ENCODE measurements at places on chromosomes 1 and 21.

DNA sequence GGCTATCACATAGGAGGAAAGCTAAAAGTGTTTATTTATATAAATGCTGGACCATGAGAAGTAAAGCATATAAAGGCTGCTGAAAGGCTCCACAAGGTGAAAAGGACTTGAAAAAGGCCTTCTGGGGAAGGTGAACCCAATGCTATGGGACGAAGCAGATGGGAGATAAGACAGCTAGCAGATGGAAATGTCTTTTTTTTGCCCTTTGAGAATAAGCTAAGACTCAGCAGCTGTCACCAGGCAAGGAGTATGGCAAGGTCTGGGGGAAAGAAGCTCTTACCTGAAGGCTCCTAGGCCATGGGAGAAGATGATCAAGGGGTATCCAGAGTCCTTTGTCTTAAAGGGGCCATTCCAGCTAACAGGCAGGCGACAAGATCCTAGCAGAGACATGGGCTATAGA lies 9.9 kb downstream of the PAFAH2 start:
- DNase-seq: no peak

GRCh38 chr1:25774921-25775771 lies 24.8 kb upstream of the SELENON start:
- DNase-seq: peak; percentile 76

DNA sequence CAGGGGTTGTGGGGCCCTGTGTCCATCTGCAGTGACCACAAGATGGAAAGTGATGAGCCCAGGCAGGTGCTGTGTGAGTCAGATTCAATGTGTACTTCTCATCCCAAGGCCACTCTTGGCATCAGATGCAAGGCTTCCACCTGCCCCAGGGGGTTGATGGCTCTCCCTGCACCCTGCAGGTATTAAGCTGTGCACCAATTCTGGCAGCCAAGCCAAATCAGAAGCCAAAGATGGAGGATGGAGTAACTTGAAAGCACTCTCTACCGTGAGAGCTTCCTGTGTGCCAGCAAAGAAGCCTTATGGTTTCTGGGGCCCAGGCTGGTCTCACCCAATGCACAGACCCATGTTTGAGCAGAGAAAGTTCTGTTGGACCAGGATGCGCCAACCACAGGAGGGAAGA lies 44.3 kb upstream of the TENT5C start:
- DNase-seq: no peak

DNA sequence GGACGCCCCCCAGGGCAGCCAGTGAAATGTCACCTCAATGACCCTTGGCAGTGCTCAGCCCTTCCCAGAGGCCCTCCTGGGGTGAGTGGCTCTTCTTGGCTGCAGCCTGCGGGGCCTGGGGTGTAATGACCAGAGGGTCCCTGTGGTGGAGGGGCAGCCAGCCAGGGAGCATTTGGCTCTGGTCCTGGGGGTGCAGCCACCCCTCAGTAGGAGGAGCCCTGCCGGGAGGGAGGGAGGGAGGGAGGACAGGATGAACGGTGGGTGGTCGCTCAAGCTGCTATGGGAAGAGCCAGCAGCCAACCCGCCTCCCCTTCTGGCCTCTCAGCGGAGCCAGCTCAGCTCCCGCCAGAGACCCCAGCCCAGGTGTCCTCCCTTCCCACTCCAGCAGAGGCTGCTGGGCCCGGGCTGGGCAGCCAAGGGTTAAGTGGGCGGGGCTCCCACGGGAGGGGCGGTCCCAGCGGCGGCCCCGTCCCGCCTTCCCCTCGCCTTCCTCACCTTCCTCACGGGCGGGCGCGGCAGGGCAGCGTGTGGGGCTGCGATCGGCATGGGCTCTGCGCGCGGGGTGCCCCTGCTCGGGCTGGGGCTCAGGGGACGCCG lies 9.0 kb upstream of the PLCH2 start:
- DNase-seq: no peak
